Dorsolateral prefrontal cortex (tissue), 122 donors: ENCODE measurements at places on chromosomes 13 and 19.

GRCh38 chr19:18660051-18660910 is 23.2 kb upstream of the CRTC1 start:
- no peak for DNase-seq

GRCh38 chr13:87754097-87754496 is 82.9 kb downstream of the SLITRK5 start:
- DNase-seq = no peak

DNA sequence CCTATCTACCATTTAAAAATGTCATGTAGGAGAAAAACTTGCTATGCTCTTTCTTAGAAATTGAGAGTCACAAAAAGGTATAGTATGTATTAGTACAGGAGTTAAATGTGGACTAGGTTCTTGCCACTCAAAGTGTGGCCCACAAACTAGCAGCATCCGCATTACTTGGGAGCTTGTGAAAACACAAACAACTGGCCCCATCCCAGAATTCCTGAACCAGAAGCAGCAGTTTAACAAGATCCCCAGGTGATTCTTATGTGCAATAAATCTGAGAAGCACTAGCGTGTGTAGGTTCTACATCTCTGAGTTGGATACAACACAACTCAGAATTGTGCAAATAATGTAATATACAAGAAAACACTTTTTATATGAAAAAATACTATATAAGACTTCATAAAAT is 325.9 kb downstream of the DCT start:
- no peak for DNase-seq

- no peak for DNase-seq
Measured at GRCh38 chr13:82358284-82358683, 1524.0 kb downstream of the SLITRK1 start.

DNA sequence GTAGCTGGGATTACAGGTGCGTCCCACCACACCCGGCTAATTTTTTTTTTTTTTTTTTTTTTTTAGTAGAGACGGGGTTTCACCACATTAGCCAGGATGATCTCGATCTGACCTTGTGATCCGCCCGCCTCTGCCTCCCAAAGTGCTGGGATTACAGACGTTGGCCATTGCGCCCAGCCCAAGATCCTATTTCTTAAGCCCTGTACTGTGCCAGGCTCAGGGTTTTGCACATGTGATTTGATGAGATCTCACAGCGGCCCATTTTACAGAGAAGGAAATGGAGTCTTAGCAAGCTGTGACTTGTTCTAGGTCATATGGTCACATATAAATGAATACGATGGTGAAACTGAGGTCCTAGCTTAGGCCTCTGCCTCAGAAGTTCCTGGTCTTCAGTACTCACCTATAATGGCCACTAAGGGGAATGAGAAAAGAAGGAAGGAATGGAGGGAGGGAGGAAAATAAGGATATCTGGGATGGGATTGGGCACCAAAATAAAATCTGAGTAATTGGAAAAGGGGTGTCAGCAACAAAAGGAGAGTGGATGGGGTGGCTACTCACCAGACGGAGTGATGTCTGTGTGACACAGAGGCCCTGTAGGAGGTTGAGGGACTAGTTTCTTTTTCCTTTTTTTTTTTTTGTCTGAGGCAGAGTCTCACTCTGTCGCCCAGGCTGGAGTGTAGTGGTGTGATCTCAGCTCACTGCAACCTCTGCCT is 1.3 kb downstream of the OSCAR start:
- DNase-seq = no peak

- no peak for DNase-seq
Measured at GRCh38 chr19:56348289-56348877, 33.7 kb upstream of the ZSCAN5A start.

GRCh38 chr13:29125191-29125933 is 305.2 kb downstream of the MTUS2 start:
- no peak for DNase-seq

DNA sequence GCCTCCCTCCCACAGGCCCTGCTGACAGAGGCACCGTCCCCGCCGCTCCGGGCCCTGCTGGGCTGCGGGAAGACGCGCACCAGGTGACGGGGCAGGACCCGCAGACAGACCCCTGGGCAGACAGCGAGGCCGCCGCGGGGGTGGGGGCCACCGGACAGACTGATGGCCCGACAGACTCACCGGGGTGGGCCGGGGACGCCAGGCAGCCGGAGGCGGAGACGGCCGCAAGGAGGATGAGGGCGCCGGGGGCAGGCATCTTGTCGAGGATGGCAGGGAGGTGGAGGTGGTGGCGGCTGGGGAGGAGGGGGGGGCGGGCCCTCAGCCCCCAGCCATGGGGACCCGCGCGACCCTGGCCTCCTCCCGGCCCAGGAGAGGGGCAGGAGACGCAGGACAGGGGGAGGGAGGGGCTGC is 309 bp downstream of the LMTK3 start:
- no peak for DNase-seq

GRCh38 chr13:110808138-110808537 is 94.6 kb downstream of the ING1 start:
- no peak for DNase-seq

DNA sequence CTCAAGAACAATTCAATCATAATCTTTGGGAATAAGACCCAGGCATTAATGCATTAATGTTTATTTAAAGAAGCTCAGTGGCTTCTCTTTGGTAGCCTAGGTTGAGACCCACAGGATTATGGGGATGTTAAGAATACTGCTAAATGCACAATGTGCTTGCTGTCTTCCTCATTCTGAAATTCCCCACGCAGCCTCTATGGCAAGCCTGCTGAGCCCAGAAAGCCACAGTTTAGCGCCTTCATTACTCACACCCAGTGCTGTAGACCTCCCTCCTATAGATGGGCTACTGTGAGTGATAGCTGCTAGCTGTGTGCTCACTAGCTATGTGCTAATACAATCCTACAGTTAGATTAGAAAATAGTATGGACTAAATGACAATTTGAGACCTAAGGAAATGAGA is 90.6 kb downstream of the TNFSF13B start:
- DNase-seq = no peak

DNA sequence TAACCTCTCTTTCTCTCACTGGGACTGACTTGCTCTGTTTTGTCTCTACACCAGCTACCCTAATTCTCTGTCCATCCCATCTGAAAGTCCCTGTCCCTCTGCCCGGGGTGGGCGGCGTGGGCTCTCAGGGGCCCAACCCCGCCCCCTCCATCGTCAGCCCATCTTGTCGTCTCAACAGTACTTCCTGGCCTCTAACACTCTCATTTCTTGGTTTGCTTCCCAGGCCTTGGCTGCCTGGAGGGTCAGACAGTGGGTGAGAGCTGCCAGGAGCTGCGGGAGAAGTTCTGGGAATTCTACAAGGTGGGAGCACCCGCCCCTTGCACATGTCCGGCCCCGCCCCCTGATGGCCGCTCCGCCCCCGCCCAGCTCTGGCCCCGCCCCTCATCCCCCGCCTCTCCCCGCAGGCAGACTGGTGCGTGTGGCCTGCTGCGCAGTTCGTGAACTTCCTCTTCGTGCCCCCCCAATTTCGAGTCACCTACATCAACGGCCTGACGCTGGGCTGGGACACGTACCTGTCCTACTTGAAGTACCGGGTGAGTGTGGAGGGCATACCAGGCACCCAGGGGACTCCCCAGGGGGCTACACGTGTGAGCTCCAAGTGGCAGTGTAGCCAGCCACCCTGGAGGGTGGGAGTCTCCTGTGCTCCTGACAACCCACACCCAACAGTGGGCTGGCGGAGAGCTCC is 1.7 kb downstream of the MPV17L2 start:
- DNase-seq = no peak

- DNase-seq = no peak
Measured at GRCh38 chr13:102817241-102817640, 18.3 kb downstream of the BIVM start.

GRCh38 chr19:52070496-52070895 is 21.9 kb upstream of the ZNF432 start:
- no peak for DNase-seq
